ENCODE measurements at places on chromosomes 12 and 14. TPM values are rescaled to one million over a fixed set of nuclear protein-coding genes. Genes with fewer than 3 reads are reported as not detected.
A peak's percentile ranks its signal among the peaks of the same experiment; 100 is the strongest.

VRTN gene
- not detected for total RNA-seq

BATF gene
- not detected for total RNA-seq

TAPBPL gene
- total RNA-seq: 11.6 TPM

HCAR2 gene
- not detected for total RNA-seq

DNA sequence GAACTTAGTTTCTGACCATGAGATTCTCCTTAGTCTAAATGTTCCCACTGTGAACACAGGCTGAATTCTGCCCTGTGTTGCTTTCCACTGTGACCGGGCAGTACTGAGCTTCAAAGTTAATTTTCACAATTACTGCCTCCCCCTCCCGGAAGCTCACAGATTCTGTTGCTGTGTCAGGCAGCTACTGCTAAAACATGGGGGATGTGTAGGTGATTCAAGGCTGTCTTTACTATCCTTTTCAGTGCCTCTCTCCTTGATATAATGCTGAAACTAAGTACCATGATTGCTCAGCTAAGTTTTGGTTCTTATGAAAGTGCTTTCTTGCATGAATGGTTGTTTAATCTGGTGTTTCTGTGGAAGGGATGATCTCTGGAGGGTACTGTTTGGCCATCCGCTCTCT, 428.3 kb upstream of the NOVA1 start:
- DNase-seq: no peak

- peak; percentile 53 for DNase-seq
These were observed 30.0 kb downstream of the GALNT4 start for GRCh38 chr12:89494411-89495231.
